ENCODE measurements at places on chromosomes 1 and 21. TPM values are rescaled to one million over a fixed set of nuclear protein-coding genes. Genes with fewer than 3 reads are reported as not detected.

Gene FAAH
- total RNA-seq = 23.6 TPM

Gene OVAAL
- total RNA-seq = not detected

Gene FAM72D
- total RNA-seq = not detected

Gene MAB21L3
- total RNA-seq = 0.12 TPM

- H3K27ac ChIP-seq = no peak overlapping the region
- no peak overlapping the region for H3K4me3 ChIP-seq
- no peaks in the 10 kb centered on the region for H3K36me3 ChIP-seq
- H3K4me1 ChIP-seq = no peaks in the 10 kb centered on the region
- DNase-seq = no peak
Measured at GRCh38 chr1:107220036-107220435, 79.2 kb downstream of the NTNG1 start.

DNA sequence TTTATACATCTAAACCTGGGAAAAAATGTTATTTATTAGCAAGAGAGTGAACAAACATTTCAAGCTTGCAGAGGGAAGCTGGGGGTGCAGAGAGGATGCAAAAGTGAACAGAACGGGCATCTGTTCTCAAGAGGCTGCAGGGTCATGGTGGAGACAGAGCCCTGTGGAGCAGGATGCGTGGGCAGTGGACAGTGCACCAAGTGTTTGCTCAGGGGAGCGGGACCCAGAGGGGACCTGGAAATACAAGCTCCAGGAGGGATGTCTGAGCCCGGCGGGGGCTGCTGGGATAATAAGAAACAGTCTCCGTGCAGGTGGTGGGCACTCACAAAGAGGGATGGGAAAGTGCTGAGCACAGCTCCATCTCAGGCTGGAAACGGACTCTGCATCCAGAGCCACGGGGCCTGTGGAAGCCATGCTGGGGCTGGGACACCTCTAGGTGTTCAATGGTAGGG lies 105.3 kb upstream of the SLC45A1 start:
- H3K27ac ChIP-seq = no peak overlapping the region
- H3K36me3 ChIP-seq = no peaks in the 10 kb centered on the region
- peaks cover 9% of the 10 kb centered on the region for H3K4me1 ChIP-seq
- H3K4me3 ChIP-seq = no peak overlapping the region
- DNase-seq = no peak

- H3K36me3 ChIP-seq = no peaks in the 10 kb centered on the region
- H3K27me3 ChIP-seq = no peaks in the 10 kb centered on the region
- peak overlapping the region; percentile 5 for H3K27ac ChIP-seq
- H3K4me3 ChIP-seq = no peak overlapping the region
- H3K4me1 ChIP-seq = no peaks in the 10 kb centered on the region
- no peak for DNase-seq
Measured at GRCh38 chr1:78493451-78493850, 2.7 kb downstream of the PTGFR start.

DNA sequence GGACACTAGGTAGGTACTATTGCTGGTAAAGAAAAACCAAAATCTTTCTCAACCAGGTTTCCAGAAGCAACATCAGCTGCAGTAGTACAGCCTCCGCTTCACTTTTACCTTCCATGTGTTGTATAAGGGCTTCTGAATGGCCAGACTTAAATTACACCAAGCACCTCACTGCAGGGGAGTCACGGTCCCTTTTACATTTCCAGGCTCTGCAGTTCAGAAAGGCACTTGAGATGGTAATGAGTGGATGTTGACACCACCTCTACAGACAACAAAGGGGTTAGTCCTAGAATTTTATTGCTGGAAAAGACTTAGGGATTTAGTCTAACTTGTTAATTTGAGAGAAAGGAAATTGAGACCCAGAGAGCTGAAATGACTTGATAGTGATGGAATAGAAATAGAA lies 12.0 kb upstream of the DUSP12 start:
- H3K4me1 ChIP-seq = no peaks in the 10 kb centered on the region
- H3K27ac ChIP-seq = no peak overlapping the region
- no peaks in the 10 kb centered on the region for H3K27me3 ChIP-seq

- H3K27me3 ChIP-seq = no peaks in the 10 kb centered on the region
- no peak for DNase-seq
- H3K36me3 ChIP-seq = peaks cover 24% of the 10 kb centered on the region
Measured at GRCh38 chr21:38820471-38821239, 14.9 kb downstream of the ETS2 start.

DNA sequence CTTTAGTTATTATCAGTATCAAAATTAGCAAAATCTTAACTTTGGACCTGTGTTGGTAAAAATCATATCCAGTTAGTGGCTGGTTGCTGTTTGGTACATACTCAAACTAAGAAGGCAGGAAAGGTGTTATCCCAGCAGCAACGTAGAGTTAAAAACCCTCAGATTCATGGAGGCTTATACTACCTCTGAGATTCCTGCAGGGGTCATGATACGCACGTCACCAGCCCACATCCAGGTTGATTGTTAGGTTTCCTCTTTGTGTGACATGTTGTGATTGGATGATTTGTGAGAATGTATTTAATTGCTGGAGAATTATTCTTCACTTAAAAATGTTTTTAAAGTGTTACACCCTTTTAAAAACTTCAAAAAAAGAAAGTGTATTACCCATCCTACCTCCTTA lies 423.3 kb upstream of the ADGRL2 start:
- no peak for DNase-seq
- no peaks in the 10 kb centered on the region for H3K27me3 ChIP-seq
- no peaks in the 10 kb centered on the region for H3K36me3 ChIP-seq
- no peaks in the 10 kb centered on the region for H3K4me1 ChIP-seq

DNA sequence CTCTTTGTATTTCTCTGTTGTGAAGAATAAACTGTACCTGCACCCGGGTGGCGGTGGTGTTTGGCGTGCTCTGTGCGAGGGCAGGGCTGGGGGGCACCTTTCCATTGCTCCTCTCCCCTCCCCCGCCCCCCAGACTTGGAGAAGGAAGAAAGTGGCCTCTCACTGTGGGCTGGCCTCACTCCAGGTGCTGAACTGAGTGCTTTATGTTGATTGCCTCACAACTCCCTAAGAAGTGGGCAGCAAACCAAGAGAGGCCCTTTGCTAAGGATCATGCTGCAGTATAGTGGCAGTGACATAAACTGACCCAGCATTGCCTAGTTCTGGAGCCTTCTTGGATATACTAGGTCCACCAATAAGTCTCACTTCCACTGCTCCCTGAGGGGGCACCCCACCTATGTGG lies 20.2 kb downstream of the A3GALT2 start:
- H3K4me1 ChIP-seq = no peaks in the 10 kb centered on the region
- no peaks in the 10 kb centered on the region for H3K27me3 ChIP-seq
- H3K27ac ChIP-seq = no peak overlapping the region
- peaks cover 7% of the 10 kb centered on the region for H3K36me3 ChIP-seq
- DNase-seq = no peak
- no peak overlapping the region for H3K4me3 ChIP-seq

DNA sequence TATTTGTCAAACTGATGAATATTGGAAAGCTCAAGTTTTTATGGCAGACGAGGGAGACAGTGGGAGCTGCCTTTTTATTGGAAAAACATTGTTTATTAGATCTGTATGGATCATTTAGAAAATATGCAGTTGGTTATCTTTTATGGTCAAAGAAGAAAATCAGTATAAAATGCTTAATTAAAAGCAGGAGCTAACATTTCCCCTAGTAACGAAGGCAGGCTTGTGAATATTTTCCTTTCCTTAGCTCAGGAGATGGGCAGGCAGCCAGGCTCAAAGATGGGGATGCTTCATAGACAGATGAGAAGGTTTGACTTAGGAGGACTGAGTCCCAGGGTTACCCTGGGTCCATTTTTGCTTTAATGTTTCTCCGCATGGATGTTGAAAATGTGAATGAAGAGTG lies 26.0 kb downstream of the ROR1 start:
- H3K4me1 ChIP-seq = no peaks in the 10 kb centered on the region
- H3K27me3 ChIP-seq = no peaks in the 10 kb centered on the region
- no peak overlapping the region for H3K27ac ChIP-seq
- H3K36me3 ChIP-seq = no peaks in the 10 kb centered on the region

DNA sequence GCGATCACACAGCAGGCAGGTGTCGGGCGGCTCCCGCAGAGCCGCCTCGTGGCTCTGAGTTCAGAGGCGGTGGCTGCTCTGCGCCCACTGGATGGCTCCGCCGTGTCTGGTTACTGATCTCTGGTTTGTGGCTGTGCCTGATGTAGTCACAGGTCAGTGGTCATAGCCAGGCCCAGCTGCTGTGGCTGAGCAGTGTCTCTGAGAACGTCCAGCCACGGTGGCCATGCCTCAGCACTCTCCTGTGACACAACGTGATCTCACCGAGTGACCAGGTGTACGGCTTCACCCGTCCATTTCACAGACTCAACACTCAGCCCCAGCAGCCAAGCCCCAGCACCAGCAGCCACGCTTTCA lies 61.2 kb downstream of the KCNN3 start:
- H3K27me3 ChIP-seq = no peaks in the 10 kb centered on the region
- DNase-seq = no peak
- H3K4me1 ChIP-seq = no peaks in the 10 kb centered on the region
- no peak overlapping the region for H3K27ac ChIP-seq
- H3K36me3 ChIP-seq = no peaks in the 10 kb centered on the region

DNA sequence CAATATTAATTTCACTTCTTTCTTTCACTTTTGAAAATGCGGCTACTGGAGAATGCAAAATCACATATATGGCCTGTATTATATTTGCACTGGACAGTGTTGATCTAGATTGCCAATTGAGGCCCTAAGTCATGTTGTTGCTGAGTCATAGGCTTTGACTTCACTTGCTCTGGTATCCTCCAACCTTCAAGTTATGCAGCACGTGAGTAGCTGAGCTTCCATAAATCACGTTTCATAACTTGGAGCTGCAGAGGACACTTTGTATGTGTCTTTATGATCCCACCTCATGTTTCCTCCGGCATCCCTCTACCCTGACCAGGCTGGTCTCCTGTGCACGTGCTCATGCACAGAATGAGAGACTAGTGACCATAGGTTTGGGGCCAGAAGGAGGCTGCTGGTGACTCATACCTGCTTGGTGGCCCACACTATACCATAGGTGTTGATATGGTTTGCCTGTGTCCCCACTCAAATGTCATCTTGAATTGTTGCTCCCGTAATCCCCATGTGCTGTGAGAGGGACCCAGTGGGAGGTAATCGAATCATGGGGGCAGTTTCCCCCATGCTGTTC lies 103.0 kb upstream of the TSPAN2 start:
- DNase-seq = no peak
- no peak overlapping the region for H3K27ac ChIP-seq
- no peak overlapping the region for H3K4me3 ChIP-seq
- H3K4me1 ChIP-seq = no peaks in the 10 kb centered on the region
